ENCODE measurements at places on chromosomes 11 and 22. TPM values are rescaled to one million over a fixed set of nuclear protein-coding genes. Genes with fewer than 3 reads are reported as not detected.

DNA sequence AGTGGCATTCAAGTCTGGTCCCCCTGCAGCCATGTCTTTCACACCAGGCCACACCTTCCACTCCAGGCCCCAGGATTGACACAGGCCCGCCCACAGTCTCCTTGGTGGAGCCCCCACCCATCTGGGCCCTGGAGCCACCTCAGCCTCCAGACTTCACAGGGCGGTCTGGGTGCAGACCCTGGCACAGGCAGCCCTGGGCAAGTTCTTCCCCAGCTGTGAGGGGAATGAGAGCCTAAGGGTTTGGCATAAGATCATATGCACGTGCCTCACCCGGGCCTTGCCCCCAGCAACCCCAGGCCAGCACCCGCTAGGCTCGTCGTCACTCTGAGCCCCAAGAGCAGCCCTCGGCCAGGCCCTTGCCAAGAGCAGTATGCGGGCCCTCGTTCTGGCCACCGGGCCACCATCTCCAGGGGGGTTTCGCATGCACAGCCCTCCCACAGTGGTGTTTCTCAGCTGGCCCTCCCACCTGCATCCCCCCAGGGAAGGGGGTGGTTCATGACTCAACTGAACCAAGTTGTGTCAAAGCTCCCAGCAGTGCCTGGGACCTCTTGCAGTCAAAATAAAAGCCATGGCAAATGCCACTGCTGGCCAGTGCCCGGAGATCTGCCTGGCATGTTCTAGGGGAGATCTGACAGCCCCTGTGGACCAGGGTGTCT is 70.4 kb upstream of the KCNQ1OT1 start:
- no peak for DNase-seq

- no peak for DNase-seq
These were observed 11.1 kb upstream of the SCGB1D4 start for GRCh38 chr11:62309991-62310390.

CHEK1 gene
- total RNA-seq = 12.6 TPM

DNA sequence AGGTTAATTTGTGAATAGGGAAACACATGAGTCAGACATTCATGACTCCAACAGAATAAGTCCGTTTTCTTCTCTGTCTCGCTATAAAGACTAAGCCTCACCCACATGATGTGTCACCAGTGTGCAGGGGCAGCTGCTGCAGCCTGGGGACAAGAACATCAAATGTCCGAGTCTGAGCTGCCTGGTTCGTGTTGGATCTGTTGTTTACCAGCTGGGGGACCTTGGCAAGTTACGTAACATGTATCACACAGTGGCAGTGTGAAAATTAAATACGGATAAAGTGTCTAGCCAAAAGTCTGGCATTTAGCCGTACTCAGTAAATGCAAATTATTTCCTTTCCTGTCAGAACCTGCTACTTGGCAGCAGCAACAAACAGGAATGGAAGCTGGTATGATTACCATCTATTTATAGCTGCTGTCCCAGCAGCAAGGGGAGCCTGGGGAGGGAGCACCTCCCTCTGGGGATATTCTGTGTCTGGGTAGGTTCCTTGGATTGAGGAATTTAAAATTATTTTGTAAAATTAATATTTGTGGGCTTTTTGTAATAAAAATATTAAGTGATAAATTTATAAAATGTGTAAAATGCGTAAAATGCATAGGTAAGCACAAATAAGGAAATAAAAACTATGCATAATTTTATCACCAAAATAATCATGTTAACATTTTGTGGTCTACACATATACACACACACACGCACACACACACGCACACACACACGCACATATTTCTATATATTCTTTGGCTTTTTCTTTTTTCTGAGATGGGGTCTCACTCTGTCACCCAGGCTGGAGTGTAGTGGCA is 1.3 kb upstream of the CLDN25 start:
- DNase-seq = peak; percentile 52

OR6A2 gene
- total RNA-seq = 0.25 TPM

GRCh38 chr11:61912530-61912898 is 4.9 kb downstream of the RAB3IL1 start:
- no peak for DNase-seq

- DNase-seq = peak; percentile 92
These were observed 19.7 kb downstream of the RAB30 start for GRCh38 chr11:83051760-83052671.

GRCh38 chr11:81989093-81989492 is 744.6 kb downstream of the FAM181B start:
- no peak for DNase-seq

GRCh38 chr22:39197578-39197977 is 45.1 kb upstream of the CBX7 start:
- DNase-seq = no peak

MS4A1 gene
- total RNA-seq = under 0.01 TPM

DNA sequence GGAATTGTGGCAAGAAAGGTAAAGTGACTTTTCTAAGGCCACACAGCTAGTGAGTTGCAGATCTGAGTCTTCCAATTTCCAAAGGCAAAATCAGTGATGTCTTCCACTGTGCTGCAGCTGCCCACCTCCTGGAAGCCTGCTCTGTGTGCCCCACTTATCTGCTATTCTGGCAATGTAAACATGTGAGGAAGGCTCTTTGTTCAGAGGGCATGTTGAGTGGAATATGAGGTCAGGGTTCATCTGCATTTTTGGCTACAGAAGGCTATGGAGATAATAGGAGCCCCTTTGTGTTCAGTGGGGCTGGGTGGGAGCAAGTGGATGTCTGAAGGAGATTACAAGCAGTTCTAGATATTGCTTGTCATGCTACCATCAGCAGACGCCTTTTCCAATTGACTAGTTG is 396.2 kb downstream of the BUD13 start:
- no peak for DNase-seq

DNA sequence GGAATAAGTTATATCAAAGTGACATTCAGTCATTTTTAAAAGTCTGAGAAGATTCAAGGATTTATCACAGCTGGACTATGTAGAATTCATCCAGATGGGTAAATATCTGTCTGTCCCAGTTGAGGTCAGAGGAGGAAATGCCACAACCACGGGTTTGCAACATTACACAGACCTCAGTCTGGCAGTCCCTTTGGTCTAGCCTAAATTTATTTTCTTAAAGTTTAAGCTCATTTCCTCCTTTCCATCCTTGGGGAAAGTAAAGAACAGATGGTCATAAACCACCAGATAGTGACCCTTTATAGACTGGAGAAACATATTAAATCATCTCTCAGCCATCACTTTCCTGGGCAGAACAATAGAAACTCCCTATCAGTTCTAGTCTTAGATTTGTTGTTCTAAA is 238.4 kb upstream of the DDI1 start:
- DNase-seq = peak; percentile 58

DPP3 gene
- total RNA-seq = 49.9 TPM

- DNase-seq = no peak
These were observed 45.9 kb downstream of the WNT7B start for GRCh38 chr22:45931042-45931441.

OR4C16 gene
- total RNA-seq = not detected

- DNase-seq = no peak
These were observed 12.7 kb downstream of the ANO3 start for GRCh38 chr11:26344647-26345046.

- DNase-seq = no peak
These were observed 58.3 kb downstream of the CYTH4 start for GRCh38 chr22:37340331-37341262.

CLDN5 gene
- total RNA-seq = 793 TPM

MYO7A gene
- total RNA-seq = 8.3 TPM

- DNase-seq = peak; percentile 86
These were observed 607 bp upstream of the ROBO4 start for GRCh38 chr11:124898263-124898680.

Data from dermis microvascular lymphatic vessel endothelial cell (primary cell).